NCI-H446 (cell line): ENCODE measurements at places on chromosomes 16 and 17.

GRCh38 chr17:79874329-79874981 is 35.2 kb upstream of the CBX4 start:
- no peak for DNase-seq

GRCh38 chr17:37124821-37125173 is 176.0 kb downstream of the AATF start:
- no peak for DNase-seq

DNA sequence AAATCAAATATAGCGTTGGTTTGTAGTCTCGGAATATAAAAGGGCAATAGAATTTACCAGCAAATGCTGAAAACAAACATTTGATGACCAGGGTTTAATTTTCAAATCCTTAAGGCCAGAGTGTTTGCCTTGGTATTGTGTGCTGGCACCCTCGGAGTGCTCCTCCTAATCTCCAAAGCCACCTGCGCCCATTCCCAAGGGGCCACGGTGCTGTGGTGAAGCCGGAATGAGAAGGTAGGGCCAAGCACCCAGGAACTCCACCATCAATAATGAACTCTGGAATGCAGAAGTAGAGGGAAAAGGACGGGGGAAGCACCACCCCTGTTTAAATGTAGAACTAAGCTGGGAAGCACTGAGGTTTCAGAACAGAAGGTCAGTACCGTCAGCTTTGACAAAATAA is 51.9 kb downstream of the COG7 start:
- DNase-seq: no peak

DNA sequence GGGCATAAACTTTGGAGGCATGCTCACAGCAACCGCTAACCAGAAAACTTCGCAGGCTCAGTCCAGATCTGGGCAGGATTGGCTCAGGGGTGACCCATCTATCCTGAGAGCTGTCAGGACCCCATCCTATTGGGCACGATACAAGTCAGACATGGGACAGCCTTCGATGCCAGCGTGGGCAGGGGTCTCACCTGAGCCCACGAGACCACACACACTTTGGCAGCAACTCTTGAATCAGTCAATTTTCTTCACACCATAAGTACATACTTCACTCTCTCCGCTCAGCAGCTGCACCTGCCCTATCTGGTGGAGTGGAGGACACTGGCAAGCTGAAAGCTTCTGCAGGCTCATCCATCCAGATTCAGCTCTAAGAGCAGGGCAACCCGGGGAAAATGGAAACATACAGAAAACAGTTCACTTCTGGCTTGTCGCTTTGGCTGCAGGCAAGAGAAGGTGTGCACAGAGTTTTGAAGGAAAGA is 48.3 kb downstream of the ZFHX3 start:
- DNase-seq: no peak

GRCh38 chr16:54204756-54205155 is 81.8 kb downstream of the IRX3 start:
- no peak for DNase-seq

DNA sequence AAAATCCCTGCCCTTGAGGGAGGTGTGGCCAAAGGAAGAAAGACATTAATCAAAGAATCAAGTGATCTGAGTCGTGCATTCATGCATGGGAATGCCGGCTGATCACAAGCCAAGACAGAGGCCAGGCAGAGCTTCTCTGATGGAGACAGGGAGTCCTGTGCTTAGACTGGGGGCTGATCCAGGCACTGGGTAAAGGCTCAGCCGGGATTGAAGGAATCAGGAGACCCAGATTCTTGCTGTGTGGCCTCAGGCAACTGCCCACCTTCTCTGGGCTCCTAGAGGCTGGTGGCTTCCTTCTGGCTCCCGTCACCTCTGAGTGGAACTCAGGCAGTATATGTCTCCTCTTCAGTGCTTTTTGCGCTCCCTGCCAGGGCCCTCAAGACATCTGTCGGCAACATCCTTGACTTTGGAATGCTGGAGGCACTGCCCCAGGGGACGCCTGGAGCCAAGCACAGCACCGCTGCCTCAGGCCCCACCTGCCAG is 17.7 kb downstream of the RAI1 start:
- DNase-seq: peak; percentile 44

GRCh38 chr16:66473654-66474519 is 46.8 kb downstream of the BEAN1 start:
- no peak for DNase-seq

GRCh38 chr17:43532581-43532980 is 13.6 kb downstream of the ETV4 start:
- no peak for DNase-seq

- no peak for DNase-seq
Measured at GRCh38 chr17:79855331-79856124, 16.3 kb upstream of the CBX4 start.

GRCh38 chr17:43584666-43585102 is 38.5 kb upstream of the ETV4 start:
- no peak for DNase-seq

DNA sequence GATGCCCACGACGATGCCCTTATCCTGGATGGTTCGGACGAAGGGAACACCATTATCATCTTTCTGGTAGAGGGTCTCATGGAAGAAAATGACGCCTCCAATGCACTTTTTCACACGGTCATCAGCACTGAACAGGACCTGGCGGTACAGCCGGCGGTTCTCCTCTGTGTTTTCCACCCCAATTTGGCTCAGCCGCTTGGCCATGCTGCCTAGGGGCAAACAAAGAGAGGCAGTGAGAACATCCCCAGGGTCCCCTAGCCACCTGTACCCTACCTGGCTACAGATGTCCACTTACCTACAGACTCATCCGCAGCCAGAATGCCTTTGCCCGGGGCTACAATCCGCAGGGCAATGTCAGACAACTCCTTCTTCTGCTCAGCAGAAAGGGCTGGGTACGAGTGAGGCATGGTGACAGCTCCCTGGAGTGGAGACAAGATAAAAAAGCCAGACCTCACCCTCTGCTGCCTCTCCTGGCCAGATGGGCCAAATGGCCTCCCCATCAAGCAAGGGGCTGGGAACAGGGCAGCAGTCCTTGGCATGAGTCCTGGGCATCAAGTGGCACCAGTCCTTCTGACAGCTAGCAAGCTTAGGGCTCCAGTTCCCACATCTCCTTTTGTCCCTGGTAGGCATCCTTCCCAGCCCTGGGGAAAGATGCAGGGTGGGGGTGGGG is 1.4 kb downstream of the ALDOC start:
- peak; percentile 15 for DNase-seq

DNA sequence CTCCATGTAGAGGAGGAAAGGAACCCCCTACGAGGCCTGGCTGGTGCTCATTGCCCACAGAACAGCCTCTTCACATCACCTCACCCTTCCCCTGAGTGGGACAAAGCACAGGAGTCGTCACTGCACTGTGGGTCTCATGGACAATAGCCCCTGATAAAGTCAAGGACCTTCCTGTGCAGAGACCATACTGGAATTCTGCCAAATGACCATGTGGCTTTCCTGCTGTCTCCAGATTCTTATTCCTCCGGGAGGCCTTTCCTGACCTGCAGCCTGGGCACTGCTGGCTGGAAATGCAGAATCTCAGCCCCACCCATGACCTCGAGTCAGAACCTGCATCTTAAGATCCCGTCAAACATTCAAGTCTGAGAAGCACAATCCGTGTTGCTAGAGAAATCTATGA is 60.5 kb upstream of the ERN1 start:
- no peak for DNase-seq

GRCh38 chr16:77169650-77170236 is 21.2 kb upstream of the MON1B start:
- no peak for DNase-seq

DNA sequence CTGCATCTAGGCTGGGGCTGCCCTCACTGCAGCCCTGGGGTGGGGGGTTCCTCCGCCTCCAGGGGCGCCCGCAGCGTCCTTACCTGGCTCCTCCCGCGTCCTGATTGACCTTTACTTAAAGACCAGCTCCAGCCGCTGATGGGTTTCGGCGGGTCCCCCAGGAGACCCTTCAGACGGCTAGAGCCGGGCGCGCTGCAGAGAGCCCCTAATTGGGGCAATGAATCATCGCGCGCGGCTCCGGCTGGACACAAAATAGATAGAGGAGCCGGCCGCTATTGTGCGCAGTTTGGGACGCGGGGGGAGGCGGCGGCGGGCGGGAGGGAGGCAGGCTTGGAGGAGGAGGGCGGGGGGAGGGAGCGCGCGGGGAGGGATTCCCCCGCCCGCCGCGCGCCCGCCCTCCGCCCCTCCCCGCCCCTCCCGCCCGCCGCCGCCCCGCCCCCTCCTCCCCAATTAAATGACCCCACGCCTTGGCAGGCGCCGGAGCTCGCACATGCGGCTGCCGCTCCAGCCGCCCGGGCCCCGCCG is 56.5 kb upstream of the CIBAR2 start:
- DNase-seq: peak; percentile 24

- DNase-seq: no peak
Measured at GRCh38 chr17:77178563-77178962, 37.8 kb downstream of the SEC14L1 start.

GRCh38 chr17:74415608-74416396 is 16.1 kb upstream of the GPRC5C start:
- DNase-seq: no peak

GRCh38 chr17:58420827-58421226 is 3.5 kb upstream of the RNF43 start:
- no peak for DNase-seq

- DNase-seq: no peak
Measured at GRCh38 chr16:56349711-56350161, 75.6 kb downstream of the AMFR start.

- DNase-seq: no peak
Measured at GRCh38 chr16:78503602-78504001, 404.1 kb downstream of the WWOX start.
